ENCODE measurements at places on chromosomes 11 and 22. TPM values are rescaled to one million over a fixed set of nuclear protein-coding genes. Genes with fewer than 3 reads are reported as not detected.

GRCh38 chr11:94721565-94722292, 46.4 kb upstream of the AMOTL1 start:
- no peak for DNase-seq

- no peak for DNase-seq
These were observed 37.0 kb upstream of the B3GAT1 start for GRCh38 chr11:134449051-134449450.

DNA sequence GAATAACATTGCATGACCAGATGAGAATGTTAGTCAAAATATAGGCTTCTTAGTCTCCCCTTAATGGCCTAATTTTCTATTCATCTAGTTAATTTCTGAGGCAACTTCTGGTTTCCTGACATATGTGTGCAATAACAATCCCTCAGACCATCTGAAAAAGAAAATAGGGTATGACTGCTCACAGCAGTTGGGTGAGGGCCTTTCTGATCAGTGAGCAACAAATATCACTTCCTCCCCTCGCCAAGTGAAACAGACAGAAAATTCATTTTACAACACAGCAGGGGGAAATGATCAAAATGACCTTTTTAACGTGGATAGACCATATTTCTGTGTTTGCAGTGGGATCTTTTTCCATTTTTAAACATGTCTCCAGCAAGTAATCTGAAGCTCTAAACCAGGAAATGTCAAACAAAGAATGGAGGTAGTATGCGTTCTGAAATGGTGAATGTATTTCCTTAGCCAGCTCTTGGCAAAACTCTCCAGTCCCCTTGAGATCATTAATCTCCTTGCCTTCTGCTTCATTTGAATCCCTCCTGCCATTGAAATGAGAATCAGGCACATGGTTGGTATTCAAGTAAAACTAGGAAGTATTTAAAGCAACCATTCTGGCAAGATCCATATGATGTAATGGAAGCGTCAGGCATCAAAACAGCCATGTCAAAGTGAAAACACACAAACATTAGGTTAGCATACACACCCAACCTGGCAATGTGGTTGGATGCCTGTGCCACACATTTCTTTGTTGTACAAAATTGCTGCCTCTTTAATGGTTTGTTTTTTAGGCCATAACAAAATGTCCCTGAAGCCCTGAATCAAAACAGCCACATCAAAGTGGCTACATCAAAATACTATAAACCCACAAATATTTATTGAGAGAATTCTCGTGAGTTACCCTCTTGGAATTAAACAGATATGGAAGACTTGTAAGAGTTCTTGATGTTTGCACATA, 100.1 kb downstream of the SLC1A2 start:
- DNase-seq = no peak

- DNase-seq = no peak
These were observed 56.2 kb downstream of the KCNJ4 start for GRCh38 chr22:38398609-38399461.

GRCh38 chr11:90222459-90223247, at the start of gene CHORDC1:
TSS of gene CHORDC1 (minus strand) at chr11:90223049. CDS start at chr11:90222954, 95 bp downstream.
- DNase-seq = no peak

GRCh38 chr11:16778286-16778685, 39.8 kb downstream of the C11orf58 start:
- DNase-seq = peak; percentile 78

- DNase-seq = no peak
These were observed 47.3 kb downstream of the NRXN2 start for GRCh38 chr11:64675450-64676260.

DNA sequence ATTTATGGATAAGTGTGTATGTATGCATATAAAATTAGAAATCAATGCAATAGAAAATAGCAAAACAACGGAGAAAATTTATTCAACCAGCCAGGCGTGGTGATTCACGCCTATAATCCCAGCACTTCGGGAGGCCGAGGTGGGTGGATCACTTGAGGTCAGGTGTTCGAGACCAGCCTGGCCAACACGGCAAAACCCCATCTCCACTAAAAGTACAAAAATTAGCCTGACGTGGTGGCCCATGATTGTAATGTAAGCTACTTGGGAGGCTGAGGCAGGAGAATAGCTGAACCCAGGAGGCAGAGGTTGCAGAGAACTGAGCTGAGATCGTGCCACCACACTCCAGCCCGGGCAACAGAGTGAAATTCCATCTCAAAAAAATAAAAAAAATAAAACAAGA, 5.5 kb downstream of the KRTAP5-6 start:
- DNase-seq = no peak

DNA sequence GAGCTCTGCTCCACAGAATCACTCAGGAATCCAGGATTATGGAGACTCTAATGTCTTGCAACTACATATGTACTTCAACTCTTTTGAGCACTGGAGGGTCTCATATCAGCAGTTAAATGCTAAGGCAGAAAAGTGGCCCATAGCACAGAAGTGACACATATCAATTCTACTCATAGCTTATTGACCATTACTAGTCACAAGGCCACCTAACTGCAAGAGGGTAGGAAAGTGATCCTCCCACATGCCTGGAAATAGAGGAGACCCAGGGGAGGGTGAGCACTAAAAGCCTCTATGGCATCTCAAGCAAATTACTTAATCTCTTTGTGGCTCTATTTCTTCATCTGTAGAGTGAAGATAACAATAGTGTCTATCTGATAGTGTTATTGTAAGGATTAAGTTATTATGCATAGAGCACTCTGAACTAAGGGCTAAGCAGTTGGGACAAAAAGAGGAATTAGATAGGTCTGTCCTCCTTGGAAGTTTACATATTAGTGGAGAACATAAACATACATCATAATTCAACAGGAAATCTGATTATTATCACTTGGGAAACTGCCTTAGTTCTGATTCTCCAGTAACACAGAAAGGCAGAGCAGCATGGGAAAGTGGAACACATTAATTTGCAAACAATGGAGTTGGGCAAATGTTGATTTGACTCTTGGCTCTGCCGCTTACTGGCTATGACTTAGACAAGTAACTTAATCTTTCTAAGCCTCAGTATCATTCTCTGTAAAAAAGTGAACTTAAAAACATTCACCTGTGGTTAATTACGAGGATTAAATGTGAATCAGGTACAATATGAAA, 25.1 kb upstream of the USP47 start:
- no peak for DNase-seq

DNA sequence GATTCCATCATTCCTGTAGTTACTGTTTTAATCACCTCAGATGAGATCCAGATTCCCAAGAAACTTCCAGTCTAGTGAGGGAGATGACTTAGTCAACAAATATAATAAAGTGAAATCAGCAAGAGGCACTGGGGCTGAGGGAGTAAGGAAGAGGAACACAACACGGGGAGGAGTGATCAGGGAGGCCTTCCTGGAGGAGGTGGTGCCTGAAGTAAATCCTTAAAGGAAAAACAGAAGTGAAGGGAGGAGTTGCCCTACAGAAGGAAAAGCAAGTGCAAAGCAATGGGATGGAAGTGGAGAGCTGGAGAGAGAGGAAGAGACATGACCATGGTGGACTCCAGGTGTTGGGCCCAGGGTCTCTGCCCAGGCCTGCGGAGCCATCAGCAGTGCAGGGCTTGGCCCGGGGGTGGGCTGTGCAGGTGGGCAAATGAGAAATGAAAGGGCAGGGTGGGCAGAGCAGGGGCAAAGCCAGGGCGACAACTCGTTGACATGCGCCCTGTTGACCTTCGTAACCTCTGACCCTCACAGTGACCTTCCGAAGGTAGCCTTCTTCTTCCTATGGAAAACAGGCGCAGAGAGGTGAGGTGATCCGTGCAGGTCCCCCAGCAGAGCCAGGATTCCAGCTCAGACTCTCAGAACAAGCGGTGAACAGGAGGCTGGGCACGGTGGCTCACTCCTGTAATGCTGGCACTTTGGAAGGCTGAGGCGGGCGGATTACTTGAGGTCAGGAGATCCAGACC, 12.1 kb upstream of the PPARA start:
- no peak for DNase-seq

DNA sequence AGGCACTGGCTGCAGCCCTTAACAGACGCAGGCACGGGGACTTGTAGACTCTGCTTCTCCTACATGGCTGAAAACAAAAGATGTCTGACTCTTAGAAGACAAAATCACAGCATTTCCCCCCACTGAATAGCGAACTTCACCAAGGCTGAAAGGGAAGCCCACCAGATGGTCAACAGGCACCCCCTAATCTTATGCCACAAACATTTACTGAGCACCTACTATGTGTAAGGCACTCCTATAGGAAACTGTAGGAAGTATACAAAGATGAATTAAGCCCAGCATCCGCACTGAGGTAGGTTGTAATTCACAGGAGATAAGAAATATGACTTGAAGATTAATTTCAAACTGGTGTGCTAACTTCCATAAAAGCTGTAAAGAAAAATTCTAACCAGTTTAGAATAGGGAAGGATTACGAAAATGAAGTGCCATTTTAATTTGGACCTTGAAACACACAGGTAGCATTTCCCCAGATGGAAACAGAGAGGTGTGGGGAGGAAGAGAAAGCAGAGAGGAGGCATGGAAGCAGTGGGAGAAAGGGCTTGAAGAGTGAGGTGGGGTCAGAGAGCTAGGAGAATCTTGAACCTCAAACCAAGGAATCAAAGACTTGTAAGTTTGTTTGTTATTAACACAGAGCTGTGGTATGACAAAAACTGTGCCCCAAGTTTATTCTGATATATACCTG, 38.1 kb downstream of the NUMA1 start:
- DNase-seq = no peak

DNA sequence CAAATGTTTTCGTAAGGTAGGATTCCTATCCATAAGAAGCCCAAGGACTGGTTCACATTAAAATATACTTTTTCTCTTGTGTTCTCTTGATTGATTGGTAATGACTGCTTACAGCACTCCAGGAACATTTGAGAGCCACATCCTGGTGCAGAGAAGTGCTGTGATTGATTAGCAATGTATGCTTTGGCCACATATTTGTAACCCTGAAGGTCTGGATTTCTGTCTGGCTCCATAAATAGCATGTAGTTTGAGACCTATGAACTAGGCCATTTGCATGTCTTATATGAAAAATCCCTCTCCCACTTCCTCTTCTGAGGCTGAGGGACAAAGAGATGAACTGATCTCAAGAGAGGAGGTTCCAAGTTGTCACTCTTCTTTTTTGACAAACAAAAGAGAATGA, 49.3 kb upstream of the CD44 start:
- DNase-seq = peak; percentile 6

GRCh38 chr11:11391796-11392463, 38.9 kb upstream of the CSNK2A3 start:
- DNase-seq = no peak

GRCh38 chr22:17847360-17848078, 73.2 kb upstream of the BID start:
- DNase-seq = no peak

DNA sequence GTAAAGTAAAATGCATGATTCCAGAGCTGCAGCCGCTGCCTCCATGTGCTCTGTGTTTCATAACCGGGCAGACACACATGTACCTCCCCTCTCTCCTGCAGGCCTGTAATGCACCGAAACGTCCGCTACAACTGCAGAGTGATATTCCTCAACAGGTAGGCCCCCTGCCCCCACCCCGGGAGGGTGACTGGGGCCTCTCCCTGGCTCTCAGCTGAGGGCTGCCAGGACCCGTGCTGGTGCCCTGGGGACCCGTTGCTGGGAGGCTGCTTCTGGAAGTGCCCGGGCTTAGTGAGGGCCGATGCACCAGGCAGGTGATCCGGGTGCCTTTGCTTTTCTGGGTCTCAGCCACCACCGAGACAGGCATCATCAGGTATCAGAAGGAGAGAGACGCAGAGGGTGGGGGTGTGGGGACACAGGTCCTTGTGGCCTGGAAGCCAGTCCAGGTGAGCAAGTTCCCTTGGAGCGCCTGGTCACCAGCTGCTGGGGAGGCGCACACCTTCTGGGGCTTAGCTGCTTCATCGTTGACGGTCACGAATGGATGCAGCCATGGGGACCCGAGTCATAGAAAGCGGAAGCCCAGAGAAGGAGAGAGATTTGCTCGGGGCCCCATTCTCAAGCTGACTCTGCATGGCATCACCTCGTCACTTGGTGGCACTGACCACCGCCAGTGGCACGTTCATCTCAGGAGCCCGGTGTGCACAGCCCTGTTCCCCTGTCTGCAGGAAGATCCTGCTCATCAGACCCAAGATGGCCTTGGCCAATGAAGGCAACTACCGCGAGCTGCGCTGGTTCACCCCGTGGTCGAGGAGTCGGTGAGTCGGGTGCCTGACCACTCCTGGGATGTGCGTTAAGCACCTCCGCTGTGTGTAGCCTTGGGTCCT, 10.6 kb downstream of the NADSYN1 start:
- no peak for DNase-seq

GRCh38 chr22:22754961-22755777, 110.8 kb downstream of the GGTLC2 start:
- DNase-seq = no peak

DNA sequence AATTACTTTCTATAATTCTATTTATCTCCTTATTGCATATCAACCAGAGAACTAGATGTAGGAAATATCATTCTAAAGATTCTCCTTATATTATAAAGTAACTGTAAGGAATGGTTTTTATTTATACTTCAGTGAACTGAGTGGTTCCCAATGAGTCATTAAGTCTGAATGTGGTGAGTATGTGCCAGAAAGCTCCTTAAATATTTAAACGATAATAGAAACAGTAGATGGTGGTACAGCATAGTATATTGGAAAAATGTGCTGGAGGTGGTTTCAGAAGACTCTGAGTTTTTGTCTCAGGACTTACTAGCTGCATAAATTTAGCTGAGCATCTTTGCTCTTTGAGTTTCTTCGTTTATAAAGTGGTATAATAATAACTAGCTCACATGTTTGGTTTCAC, 653.5 kb downstream of the FAM181B start:
- DNase-seq = no peak

DNA sequence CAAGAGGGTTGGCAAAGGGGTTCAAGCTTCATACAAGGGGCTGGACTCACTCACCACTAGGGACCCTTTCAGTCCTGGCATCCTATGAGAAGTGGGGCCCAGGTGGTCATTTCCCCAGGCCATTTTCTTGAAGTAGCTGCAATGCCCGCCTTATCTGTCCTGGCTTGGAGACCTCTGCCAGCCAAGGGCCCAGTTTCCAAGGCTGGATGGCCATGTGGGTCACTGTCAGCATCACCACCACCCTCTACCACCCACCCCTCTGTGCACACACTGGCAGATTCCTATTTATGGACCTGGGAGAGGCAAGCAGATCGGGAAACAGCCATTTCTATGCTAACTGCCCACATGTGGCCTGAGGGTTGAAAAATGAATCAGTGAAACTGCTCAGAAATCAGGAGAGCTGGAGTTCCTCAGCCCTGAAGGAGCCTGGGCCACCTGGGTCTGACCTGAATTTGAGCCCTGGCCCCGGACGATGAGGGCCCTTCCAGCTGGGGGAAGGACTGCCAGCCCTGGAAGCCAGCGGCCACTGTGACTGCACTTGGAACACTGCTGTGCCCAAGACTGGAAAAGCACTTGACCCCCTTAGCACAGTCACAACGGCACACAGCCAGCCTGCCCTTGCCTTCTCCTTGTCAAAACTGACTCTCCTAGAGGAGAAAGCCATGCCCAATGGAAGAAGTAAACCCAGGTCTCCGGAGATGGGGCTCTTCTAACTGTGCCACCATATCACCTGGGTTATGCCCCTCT, 442.2 kb downstream of the BUD13 start:
- peak; percentile 64 for DNase-seq

The TECTA gene
- 1.2 TPM for total RNA-seq

The ALG8 gene
- total RNA-seq = 20.9 TPM

The TMEM134 gene
- 88.6 TPM for total RNA-seq

The DERL3 gene
- total RNA-seq = 0.25 TPM

The CHADL gene
- 3.7 TPM for total RNA-seq
